ENCODE measurements at places on chromosomes 7 and 10.

- DNase-seq = no peak
These were observed 96.1 kb upstream of the ASAH2 start for GRCh38 chr10:50347394-50347802.

DNA sequence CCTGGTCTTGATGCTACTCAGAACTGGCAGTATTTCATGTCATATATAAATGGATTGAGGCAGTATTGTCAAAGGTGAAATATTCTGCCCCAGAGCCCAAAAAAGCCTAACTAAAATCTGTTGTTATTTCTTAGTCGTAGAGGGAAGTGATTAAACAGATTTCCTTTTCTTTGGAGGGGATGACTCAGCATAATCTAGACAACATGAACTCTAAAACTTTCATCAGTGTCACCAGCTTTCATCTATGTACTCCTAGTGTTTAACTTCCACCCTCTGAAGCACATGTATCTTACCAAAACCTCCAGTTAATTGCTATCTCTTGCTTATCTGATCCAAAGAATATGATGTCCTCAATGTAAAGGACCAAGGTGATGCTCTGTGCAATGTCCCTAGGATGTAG is 97.1 kb upstream of the ARID5B start:
- DNase-seq = no peak

DNA sequence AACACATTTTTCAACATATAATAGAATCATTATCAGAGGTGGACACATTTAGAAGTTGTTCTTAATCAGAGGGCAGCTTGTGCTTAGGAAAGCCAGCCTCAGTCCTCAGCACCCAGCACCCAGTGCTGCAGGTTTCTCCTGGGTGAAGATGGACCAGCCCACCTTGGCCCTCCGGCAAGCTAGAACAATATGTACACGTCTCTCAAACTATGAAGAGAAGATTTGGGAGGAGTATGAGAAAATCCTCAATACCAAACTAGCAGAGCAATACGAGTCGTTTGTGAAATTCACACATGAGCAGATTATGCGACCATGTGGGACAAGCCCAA is 13.5 kb upstream of the RALA start:
- DNase-seq = no peak

GRCh38 chr7:28002638-28003037 is 178.0 kb downstream of the JAZF1 start:
- no peak for DNase-seq

GRCh38 chr7:94067047-94067446 is 62.9 kb upstream of the BET1 start:
- no peak for DNase-seq

DNA sequence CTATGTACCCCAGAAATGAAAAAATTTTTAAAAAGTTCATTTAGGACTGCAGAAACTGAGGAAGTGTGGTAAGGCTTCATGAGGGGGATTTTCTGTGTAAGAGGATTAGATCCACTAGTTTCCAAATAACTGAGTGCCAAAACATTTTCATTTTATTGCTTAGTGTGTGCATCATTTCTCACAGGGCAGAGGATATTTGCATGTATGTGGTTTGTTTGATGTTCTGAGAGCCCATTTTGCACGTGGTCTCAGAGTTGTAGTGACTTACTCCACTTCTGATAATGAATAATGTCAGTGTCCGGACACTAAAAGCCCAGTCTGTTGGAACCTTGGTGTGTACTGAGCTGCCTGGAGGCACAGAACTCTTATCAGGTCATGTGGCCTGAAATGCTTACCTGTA is 299.9 kb downstream of the AUTS2 start:
- DNase-seq = no peak
